ENCODE measurements at places on chromosomes 3 and 15. TPM values are rescaled to one million over a fixed set of nuclear protein-coding genes. Genes with fewer than 3 reads are reported as not detected.

The NUDT16 gene
- 18.4 TPM for total RNA-seq

The MELTF gene
- total RNA-seq: 6.7 TPM

The TRH gene
- total RNA-seq: 0.55 TPM

The MKRN3 gene
- not detected for total RNA-seq

The CASR gene
- not detected for total RNA-seq

The TNIK gene
- total RNA-seq: 11.6 TPM

The CHAC1 gene
- total RNA-seq: 11.9 TPM

The FAM98B gene
- 13.4 TPM for total RNA-seq

The PLSCR1 gene
- total RNA-seq: 43.1 TPM

The OXSR1 gene
- 25.8 TPM for total RNA-seq

The OR5H15 gene
- total RNA-seq: not detected

The LYZL4 gene
- total RNA-seq: not detected

The MFN1 gene
- 68.0 TPM for total RNA-seq
